Prostate gland (tissue), 2 donors: ENCODE measurements at places on chromosomes 11 and 22. TPM values are rescaled to one million over a fixed set of nuclear protein-coding genes. Genes with fewer than 3 reads are reported as not detected.

Gene UCP3
- total RNA-seq: 0.55 TPM

Gene FADS1
- total RNA-seq: 15.0 TPM

Gene SCARF2
- 12.8 TPM for total RNA-seq

Gene MOV10L1
- total RNA-seq: 0.36 TPM

Gene RFPL3
- total RNA-seq: not detected

Gene ASPHD2
- total RNA-seq: 3.6 TPM

Gene TMEM132A
- 18.7 TPM for total RNA-seq

Gene TAF10
- total RNA-seq: 130 TPM

Gene HBD
- total RNA-seq: not detected

Gene DHCR7
- 93.9 TPM for total RNA-seq

Gene FGF19
- not detected for total RNA-seq

Gene TTC36
- total RNA-seq: 7.7 TPM

Gene APOL5
- total RNA-seq: not detected

Gene NXPE1
- total RNA-seq: 0.09 TPM

Gene NXPE4
- total RNA-seq: 0.18 TPM

Gene APOL4
- total RNA-seq: 13.6 TPM

Gene GRM5
- not detected for total RNA-seq

Gene CCDC87
- total RNA-seq: 3.8 TPM

Gene GRIK4
- 0.05 TPM for total RNA-seq

Gene OR2AG1
- total RNA-seq: not detected

Gene PGA5
- not detected for total RNA-seq

Gene SCGB1A1
- total RNA-seq: 6.8 TPM

Gene TEF
- 51.7 TPM for total RNA-seq

Gene ARHGEF12
- 96.5 TPM for total RNA-seq

Gene OTOG
- total RNA-seq: not detected

Gene OR51E1
- 4.4 TPM for total RNA-seq

Gene OR2D3
- total RNA-seq: not detected

Gene PIM3
- total RNA-seq: 126 TPM

Gene NEFH
- total RNA-seq: 149 TPM

Gene ARVCF
- total RNA-seq: 39.6 TPM

Gene ADSL
- total RNA-seq: 63.9 TPM

Gene DDX25
- total RNA-seq: 9.5 TPM

Gene CDC42EP2
- total RNA-seq: 7.7 TPM

Gene LRRC74B
- 0.45 TPM for total RNA-seq

Gene FZD4
- 38.3 TPM for total RNA-seq

Gene OR52I1
- not detected for total RNA-seq

Gene IGSF9B
- total RNA-seq: 10.2 TPM

Gene STIP1
- total RNA-seq: 139 TPM

Gene KRTAP5-4
- not detected for total RNA-seq

Gene DAGLA
- total RNA-seq: 10.8 TPM

Gene DENND5A
- 84.6 TPM for total RNA-seq

Gene TNNI2
- not detected for total RNA-seq

Gene SEPTIN3
- total RNA-seq: 0.46 TPM
